Fibroblast of the aortic adventitia (primary cell): ENCODE measurements at places on chromosomes 16 and 17.

GRCh38 chr17:10127819-10128425 is 70.5 kb downstream of the GAS7 start:
- peak; percentile 96 for DNase-seq

DNA sequence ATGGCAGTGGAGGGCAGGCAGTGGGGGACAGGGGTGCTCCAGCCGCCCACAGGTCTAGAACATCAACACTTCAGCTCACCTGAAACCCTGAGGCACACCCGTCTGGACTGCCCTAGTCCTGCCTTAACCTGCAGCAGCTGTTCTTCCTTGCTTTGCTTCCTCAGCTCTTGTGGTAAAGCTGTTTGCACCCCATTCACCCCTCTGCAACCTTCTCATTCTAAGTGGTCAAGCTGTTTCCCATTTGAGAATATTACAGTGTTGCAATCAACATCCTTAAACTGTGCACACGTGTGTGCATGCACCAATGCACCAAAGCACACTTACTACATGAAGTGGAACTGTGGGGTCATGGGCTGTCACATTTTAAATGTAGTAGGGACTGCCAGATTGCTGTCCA is 32.4 kb downstream of the SCNN1B start:
- DNase-seq = no peak

DNA sequence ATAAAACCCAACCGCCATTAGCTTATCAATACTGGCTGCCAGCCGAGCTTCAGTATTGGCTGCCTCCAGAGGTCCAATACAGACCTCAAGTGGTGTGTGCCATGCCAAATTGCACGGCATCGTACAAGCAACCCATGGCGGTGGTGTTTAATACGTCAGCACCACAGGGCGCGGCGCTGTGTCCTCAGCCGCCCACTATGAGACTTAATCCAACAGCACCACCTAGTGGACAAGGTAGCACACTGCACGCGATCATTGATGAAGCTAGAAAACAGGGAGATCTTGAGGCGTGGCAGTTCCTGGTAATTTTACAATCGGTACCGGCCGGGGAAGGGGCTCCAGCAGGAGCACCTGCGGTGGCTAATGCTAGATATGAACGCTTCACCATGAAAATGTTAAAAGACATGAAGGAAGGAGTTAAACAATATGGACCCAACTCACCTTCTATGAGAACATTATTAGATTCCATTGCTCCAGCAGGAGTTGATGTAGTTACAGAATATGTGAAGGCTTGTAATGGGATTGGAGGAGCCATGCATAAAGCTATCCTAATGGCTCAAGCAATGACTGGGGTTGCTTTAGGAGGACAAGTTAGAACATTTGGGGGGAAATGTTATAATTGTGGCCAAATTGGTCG is 15.4 kb downstream of the FLYWCH1 start:
- peak; percentile 90 for DNase-seq

DNA sequence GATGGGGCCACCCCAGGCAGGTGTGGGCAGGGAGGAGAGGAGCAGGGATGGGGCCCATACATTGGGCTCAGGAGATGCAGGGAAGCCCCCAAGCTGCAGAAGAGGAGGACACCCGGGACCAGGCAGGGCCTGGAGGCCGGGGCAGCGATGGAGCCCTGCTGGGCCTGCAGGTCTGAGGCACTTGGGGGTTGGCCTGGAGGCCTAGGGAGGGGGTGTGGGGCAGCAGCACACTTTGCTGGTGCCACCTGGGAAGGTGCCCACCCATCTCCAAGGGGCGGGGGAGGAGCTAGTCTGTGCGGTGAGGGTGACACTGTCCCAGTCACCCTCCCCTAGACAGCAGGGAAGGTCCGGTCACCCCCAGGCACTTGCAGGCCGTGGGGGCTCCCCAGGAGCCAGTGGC is 6.4 kb upstream of the CCDC57 start:
- no peak for DNase-seq

DNA sequence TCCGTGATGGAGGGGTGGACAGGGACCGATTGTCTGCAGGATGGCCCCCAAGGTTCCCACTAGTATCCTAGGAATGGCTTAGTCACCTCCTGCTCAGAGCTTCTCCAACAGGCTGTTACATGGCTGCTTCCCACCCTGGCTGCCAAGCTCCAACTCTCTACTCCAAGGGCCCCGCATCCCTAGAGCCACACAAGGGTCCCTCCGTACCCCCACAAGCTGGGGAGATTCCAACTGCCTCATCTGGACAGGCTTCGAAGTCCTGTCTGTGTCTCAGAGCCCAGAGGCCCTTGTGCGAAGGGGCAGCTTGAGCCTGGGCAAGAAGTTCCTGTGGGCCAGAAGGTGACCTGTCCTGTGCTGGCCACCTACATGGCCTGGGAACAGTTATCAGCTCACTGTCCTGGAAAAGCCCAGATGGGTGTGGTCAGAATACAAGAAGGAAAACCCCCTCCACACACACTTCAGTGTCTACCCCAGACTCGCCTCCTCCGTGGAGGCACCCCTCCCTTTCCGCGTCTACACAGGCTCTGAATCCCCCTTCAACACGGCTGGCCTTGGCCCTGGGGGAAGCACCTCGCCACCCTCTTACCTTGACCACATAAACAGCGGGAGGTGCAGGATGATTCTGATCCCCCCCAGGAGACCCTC is 586 bp downstream of the MEAK7 start:
- peak; percentile 25 for DNase-seq

- no peak for DNase-seq
These were observed 82.1 kb downstream of the OR1D5 start for GRCh38 chr17:2981325-2981724.

- no peak for DNase-seq
These were observed 1146.5 kb upstream of the GOT2 start for GRCh38 chr16:59880611-59881010.

- DNase-seq = no peak
These were observed 4.2 kb downstream of the MATCAP1 start for GRCh38 chr16:67179421-67180080.

DNA sequence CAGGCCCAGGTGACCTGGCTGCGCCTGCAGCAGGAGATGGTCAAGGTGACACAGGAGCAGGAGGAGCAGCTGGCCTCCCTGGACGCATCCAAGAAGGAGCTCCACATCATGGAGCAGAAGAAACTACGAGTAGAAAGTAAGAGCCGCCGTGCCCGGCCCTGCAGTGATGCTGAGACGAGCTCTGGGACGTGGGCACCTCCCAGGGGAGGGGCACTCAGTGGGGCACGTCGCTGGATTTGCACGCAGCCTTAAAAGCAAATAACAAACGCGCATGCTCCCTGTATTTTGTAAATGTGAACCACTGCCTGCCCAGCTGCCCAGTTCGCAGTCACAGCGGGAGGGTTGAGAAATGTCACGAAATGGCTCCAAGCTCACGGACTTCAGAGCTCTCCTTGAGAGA is 15.3 kb upstream of the GAA start:
- no peak for DNase-seq

DNA sequence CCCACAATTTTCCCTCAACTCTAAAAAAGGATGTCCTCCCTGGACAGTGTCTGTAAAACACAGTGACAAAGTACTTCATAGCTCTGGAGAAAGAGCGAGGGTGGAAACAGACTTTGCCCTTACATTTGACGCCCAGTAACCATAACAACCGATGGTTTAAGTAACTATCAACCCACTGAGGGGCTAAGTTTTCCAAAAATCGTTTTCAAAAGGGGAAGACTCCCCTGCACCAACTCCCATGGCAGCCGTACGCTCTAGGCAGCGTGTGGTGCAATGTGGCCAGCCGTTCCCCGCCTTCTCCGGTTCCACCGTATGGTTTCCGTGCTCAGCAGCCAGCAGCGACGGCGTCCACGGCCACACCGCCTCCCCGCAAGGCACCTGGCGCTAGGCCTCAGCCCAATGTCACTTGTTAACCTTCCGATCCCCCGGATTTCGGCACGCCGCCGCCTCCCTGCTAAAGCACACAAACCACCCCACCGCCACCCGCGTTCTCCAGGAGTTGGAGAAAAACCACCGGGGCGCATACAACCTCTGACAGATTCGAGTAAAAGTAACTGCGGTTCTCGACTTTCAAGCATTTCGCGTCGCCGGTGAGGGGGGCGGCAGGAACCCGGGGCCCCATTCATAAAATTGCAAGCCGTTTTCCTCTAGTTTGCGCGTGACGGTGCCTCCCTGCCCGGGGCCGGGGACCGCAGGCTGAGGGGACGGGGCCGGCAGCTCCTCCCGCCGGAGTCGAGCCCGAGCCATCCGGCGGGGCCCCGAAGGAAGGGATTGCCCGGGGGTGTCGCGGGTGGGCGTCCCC is 661 bp downstream of the TEX2 start:
- DNase-seq = no peak

DNA sequence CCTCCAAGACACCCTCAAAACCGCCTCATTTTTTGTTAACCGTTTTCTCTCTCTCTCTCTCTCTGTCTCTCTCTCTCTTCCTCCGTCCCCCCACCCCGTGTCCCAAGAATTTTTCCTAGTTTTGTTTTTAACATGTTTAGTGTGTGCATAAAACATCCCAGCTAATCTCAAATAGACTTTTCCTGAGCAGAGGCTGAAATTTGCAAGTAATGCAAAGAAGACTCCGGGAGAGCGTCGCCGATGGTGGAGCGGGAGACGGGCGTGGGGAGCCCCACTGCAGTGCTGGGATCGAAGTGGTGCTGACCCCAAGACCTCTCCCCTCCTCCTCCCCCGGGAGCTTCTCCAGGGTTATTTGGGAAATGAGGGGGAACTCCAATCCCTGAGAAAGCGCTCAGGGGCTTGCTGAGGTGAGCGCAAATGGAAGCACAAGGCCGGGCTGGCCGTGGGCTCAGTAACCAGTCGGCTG is 4.7 kb upstream of the DLX4 start:
- no peak for DNase-seq

GRCh38 chr17:80356231-80356856 is 58.6 kb upstream of the ENDOV start:
- no peak for DNase-seq
